ENCODE measurements at places on chromosomes 2 and 18.

- DNase-seq, result no peak
Observed at GRCh38 chr2:20473128-20473527, 26.3 kb downstream of the RHOB start.

DNA sequence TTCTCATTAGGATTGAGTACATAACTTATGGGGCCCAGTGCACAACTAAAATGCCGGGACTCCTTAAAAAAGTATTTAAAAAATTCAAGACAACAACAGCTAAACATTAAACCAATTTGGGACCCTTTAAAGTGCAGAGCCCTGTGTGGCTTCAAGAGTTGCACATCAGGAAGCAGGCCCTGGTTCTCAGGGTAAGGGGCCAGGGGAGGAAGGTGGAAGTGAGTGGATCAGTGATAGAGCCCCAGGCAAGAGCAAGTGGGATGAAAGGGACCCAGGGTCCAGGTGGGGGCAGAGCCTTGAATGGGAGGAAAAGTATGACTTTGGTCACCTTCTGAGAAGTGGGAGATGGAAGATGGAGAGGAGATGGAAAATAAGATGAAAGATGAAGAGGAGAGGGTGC, 2.3 kb upstream of the FHOD3 start:
- DNase-seq, result no peak

- DNase-seq, result no peak
Observed at GRCh38 chr2:42435628-42436027, 58.2 kb downstream of the KCNG3 start.

DNA sequence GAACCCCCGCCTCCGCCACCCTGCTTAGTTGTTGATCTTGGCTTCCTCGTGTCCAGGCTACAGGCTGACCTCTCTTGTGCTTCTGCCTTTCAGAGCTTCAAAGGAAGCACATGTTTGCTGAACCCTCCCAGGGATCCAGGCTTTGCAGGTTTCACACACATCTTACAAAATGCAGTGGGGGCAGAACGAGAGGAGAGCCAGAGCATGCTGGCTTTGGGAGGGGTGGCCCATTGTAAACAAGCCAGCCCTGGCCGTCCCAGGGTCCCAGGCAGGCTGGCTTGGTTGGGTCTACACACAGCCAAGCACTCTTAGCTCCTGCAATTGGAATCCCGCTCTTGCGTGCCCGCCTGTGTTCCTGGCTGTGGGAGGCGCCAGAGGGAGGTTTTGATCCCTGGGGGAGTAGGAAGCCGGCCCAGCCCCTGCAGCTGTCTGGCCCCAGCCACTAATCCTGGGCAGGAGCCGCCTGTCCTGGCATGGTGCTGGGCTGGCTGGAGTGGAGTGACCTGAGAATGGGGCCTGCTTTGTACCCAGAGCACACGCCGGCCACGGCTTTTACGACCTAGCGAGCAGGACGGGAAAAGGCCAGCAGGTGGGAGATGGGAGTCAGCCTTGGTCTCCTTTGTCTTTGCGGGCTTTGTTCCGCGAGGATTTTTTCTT, 53.9 kb downstream of the SH3BP4 start:
- DNase-seq, result no peak

DNA sequence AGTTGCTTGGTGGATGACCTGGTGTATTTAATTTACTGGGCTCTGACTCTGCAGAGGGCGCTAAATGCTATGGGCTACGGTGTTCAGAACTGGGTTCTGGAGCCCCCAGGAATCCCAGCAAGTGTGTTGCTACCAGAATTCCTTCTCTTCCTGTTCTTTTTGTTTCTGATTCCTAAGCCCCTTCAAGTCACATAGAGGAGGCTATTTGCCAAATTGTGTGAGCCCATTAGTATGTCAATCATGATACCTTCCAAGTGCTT, 358.2 kb upstream of the SPRED2 start:
- no peak for DNase-seq

- no peak for DNase-seq
Observed at GRCh38 chr2:120204022-120204405, 19.2 kb downstream of the TMEM185B start.

- no peak for DNase-seq
Observed at GRCh38 chr2:23445450-23445868, 60.5 kb downstream of the KLHL29 start.

DNA sequence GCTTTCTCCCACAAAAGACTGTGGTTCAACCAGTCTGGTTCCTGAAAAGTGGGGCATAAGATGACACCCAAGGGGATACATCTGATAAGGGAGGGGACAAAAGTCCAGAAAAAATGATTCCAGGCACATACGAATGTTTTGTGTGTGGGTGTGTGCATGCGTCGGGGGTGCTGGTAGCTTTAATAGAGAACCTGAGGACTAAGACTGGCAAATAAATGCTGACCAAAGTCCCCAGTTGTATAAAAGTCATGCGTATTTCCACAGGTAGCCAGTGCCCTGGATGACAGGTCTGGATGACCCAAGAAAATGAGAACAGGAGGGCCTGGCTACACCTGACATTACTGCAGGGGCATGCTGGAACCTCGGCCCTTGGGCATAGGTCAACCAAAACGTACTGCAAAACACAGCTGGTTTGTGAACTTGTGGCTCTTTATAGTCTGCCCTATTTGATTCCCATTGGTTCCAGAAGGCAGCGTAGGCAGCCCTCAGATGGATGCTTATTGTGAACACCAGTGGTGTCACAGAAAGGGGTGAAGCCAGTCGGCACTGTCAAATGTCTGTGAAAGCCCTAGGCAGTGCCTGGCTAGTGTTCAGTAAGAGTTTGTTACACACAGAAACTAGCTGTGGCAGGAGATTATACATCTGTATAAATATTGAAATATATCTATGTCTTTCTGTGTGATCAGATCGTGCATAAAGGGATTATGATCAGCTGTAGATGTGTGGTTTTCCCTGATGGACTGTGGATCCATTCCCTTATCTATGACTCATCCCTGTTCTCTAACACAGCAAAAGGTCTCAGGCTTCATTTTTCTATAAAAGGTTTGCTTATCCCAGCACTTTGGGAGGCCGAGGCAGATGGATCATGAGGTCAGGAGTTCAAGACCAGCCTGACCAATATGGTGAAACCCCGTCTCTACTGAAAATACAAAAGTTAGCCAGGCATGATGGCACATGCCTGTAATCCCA, 58.3 kb downstream of the INSIG2 start:
- no peak for DNase-seq

- no peak for DNase-seq
Observed at GRCh38 chr2:8597094-8597493, 84.8 kb upstream of the ID2 start.

- DNase-seq, result no peak
Observed at GRCh38 chr2:186443851-186444250, 42.2 kb upstream of the ZC3H15 start.

DNA sequence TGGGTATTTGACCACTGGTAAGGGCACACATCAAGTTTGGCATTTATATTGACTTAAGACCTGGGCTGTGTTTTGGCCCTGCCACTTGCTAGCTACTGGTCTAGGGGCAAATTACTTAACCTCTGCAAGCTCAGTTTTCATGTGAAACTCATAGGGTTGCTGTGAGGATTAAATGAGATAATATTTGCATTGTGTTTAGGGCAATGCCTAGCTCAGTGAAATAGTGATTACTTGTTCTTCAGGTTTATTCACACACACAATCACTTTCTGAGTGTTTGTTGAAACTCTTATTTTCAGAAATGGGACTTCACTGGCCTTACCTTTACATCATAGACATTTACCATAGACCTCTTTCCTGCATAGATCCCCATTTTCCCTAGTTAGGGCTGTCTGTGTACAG, 12.3 kb downstream of the CERS6 start:
- no peak for DNase-seq

DNA sequence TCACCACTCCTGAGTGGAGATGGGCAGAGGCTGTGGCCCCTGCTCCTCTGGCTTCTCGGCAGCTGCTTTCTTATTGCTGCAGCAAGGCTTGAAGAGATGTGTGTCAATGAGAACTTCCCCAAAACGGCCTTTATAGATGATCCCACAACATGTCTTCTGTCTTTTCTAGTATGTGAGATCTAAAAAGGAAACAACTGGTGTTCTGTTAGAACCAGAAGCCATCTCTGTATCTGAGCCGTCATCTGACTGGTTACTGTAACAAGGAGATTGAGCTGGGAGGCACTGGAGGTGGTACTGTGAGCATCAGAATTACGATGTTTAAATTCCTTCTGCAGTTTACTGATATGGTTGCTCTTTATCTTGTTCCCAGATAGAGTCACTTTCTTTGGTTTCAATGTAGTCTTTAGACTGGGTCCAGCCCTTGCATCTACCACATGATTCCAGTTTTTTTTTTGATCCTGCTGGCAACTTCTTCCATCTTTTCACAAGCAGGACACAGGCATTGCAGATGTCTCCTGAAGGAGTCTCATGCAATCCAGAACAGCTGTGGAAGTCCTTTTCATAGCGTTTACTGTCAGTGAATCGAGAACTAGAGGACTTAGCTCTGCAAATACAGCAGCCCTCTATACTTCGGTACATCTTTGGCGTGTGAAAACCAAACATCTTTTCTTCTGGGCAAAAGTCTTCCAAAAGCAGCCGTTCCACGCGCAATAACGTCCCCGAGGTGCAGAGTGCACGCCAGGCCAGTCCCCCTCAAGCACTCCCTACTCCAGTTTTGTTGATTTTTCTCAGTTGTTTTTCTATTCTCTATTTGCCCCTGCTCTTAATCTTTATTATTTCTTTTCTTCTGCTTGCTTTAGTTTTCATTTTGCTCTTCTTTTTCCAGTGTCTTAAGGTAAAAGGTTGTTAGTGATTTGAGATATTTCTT, 29.7 kb downstream of the TAF4B start:
- no peak for DNase-seq

- DNase-seq, result no peak
Observed at GRCh38 chr2:28401948-28402550, 9.4 kb downstream of the FOSL2 start.

DNA sequence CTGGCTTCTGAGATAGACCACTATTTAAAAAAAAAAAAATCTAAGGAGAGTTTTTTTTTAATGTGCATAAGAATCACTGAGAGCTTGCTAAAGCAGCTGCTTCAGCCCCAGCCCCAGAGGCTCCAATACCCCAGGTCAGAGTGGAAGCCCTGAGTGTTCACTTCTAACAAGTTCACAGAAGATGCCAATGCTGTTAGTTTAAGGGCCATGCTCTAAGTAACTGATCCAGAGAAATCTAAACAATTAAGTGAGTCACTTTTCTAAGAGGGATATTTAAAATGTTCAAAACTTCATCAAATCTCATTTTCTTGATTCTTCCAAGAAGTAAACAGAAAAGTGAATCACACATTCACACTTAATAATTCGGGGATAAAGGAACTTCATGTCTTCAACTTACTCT, 126.4 kb upstream of the CD226 start:
- DNase-seq, result no peak

DNA sequence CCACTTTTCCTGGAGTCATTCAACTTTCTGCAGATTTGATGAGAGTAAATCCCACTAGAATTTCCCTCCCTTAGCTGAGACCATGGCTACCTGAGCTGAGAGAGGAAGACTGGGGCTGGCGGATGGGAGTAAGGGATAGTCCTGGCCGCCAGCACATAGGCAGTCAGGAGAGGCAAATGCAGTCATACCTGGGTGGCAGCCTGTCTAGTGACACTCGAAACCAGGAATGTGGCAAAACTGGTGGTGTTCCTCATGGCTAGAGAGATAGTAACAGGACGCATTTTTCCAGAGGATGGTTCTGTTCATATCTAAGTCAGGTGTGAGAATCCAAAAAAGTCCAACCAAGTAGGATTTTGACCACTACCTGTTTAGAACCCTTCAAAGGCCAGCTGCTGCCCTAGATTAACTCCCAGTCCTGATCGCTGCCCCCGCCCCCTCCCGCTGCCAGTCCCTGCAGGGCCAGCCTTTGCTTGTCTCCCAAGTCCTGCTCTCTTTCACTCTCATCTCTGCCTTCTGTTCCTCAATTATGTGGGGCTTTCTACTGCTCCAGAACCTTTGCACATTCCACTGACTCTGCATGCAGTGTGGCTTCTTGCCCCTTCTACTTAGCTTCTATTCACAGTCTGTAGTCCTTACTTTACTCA, 17.4 kb upstream of the SCG2 start:
- no peak for DNase-seq

- no peak for DNase-seq
Observed at GRCh38 chr2:55718165-55719008, 24.7 kb upstream of the PNPT1 start.

GRCh38 chr2:9149726-9150567, 56.7 kb upstream of the ASAP2 start:
- no peak for DNase-seq

Measured in CD4-positive, alpha-beta T cell treated with Interferon gamma for 1 hour (primary cell).